ENCODE measurements at places on chromosomes 1 and 21.

GRCh38 chr1:107016376-107016978, 40.0 kb upstream of the PRMT6 start:
- no peak for DNase-seq

GRCh38 chr1:119114786-119115185, 25.7 kb downstream of the WARS2 start:
- no peak for DNase-seq

GRCh38 chr1:223242971-223243370, 99.9 kb upstream of the TLR5 start:
- DNase-seq: no peak

DNA sequence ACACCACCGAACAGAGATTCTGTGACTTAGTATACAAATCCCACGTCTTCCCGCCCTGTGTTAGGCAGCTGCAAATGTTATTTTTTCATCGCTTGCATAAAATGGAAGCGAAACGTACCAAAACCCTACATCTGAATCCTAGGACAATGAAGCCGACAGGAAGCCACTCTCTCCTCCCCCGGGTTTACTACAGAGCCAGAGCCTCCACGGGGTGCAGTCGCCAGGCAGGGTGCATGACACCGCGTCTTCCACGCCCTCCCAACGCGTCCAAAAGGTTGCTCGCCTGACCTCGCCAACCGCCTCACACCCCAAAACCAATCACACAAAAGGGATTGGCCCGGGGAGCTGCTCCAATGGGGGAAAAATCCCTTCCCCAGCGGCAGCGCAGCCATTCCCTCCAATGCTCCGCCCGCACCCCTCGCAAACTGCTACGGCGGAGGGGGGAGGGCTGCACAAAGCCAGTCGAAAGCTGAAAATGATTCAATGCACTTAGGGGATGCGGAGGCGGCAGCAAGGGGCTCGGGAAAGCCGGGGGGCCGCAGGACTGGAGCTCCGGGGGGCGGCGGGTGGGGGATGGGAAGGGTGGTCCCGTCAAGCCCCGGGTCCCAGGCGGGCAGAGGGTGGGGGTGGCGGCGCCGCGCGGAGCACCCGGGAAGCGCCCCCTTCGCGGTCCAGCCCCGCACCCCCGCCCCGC, 701 bp downstream of the CEP170 start:
- DNase-seq: no peak

- DNase-seq: no peak
These were observed 10.8 kb upstream of the TTLL10 start for GRCh38 chr1:1162597-1163537.

DNA sequence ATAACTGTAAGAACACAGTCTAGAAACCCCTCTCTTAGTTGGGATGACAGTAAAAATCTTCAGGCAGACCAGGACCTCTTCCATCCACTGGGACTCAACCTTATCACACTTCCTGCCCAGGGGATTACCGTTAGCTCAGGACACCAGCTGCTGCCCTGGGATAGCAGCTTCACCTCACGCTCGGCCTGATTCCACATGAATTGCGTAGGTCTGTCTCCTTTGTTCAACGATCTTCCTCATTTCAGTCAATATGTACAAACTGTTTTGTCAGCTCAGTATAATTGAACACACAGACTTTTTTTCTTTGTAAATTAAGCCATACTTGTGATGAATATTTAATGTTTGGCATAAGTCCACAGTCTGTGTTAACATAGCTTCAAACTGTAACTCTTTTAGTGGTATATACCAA, 290.4 kb downstream of the GRIK1 start:
- DNase-seq: no peak

DNA sequence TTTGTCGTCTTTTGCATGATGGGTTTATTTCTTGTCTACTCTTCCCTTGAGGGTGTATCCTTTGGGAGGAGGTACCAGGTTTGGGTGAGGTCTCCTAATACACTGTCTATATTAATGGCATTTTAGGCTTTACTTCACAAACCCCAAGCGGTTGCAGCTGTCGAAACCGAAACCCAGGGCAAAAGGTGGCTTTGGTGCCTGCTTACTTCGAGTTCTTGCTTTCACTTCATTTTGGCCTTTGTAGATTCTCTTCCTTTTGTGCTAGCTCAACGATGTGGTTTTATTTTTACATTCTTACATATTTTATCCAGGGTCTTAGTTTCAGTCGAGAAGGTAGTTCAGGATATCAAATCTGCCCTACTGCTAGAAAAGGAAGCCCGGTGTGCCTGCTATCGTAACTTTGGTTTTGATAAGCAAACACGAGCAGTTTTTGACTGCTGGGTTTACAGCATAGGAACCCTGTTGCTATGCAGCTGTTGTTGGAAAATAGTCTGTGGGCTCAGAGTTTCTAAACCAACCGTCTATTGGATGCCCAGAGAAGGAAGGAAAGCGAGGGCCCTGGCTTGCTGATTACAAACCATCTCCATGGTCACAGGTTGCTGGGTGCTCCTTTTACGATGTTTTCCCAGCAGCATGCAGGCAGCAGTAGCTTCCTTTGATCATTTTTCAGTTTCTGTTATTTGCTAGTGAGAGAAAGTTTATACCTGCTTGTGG, 9.8 kb upstream of the TSPAN2 start:
- DNase-seq: no peak

GRCh38 chr1:61724506-61724812, 482 bp downstream of the TM2D1 start:
- no peak for DNase-seq

DNA sequence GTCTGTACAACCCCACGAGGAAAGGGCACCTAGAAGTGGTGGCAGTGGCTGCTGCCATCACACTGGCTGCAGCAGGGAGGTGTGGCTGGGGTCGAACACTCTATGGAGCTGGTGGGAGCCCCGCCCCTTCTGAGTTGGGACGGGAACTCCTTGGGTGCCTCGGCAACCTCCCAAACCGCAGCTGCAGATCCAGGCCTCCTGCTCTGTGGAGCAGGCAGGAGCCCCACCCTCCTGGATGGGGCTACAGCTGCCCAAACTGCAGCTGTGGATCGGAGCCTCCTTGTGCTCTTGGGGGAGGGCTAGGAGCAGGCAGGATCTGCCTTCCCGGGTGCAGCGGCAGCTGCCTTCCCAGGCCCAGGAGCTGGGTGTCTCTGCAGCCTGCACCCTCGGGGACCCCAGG, 38.9 kb upstream of the TARDBP start:
- no peak for DNase-seq

- DNase-seq: no peak
These were observed 420 bp upstream of the VPS13D start for GRCh38 chr1:12229386-12229834.

DNA sequence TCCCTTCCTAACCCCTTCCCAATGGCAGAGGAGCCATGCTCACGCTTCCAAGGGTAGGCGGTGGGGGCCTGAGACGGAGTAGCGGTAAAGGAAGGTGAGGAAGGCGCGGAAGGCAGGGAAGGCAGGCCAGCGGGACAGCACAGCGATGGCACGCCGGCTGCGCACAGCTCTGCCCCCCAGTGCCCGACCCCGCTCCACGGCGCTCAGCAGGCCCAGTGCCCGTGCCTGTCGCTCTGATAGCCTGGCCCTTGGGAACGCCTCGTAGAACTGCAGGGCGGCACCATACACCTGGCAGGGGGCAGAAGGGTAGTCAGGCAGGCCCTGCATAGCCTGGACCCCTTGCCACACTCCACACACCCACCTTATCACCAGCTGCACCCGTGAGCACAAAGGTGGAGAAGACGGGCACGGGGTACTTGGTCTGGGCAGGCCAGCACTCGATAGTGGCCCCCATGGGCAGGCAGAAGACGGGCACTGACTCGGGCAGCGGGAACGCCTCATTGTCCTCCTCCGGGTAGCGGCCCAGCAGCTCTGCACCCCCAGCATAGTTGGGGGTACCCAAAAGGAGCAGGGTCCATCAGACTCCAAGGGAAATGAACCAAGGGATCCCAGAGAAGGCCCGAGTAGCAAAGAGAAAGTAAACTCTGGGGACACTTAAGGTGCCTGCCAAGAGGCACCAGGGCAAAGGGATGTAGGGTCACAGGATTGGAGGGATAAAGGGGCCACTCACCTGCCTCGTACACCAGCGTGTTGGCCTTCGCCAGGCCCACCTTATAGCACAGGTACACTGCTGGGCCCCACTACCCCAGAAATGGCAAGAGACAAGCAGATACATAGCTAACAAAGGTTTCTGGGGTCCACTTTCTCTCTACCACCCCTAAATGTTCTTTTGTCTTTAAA, 4.4 kb downstream of the DENND4B start:
- no peak for DNase-seq

DNA sequence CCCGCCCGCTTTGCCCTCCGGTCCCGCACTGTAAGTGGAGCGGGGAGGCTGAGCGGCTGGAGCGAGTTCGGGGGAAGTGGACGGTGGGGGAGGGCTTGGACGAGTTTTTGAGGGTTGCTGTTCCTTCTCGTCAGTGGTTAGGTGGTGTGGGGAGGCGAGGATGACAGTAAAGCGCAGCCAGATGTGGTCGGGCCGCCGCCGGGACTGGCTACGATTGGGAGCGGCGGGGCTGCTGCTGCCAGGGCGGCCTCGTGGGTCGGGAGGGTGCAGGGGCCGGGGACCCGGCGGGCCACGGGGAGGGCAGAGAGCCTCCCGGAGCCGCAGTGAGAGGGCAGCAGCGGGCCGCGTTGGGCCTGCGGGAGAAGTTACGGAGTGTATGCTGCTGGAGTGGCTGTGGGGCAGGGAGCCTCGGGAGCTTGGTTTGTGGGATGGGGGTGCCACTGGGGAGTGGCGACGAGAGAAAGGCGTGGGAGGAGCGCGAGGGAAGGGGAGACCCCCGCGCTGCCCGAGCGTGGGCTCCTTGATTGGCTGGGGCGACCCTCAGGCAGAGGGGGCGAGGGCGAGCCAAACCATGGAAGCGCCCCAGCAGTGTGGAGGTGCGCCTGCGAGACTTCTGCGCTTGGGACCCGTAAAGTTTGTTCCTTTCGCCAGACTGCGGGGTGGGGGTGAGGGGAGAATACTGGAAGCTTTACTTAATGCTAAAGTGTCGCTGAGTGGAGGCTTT, 2.1 kb downstream of the ADGRL2 start:
- DNase-seq: no peak

DNA sequence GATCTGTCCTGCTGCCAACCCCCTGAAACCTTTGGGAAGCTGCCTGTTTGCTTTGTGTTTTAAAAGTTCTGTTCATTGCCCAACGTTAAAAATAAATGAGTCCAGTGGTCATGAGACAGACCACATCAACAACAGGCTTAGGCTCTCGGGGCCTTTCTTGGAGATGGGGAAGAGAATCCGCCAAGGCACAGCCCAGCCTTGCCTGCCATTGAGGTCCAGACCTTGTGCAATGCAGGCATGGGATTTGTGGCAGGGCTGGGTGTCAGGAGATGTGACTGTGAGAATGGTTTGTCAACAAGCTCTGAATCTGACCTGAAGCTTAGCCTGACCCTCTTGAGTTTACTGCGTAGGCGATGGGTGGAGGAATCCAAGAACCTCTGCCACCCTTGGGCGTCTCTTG, 4.2 kb downstream of the SPSB1 start:
- no peak for DNase-seq

DNA sequence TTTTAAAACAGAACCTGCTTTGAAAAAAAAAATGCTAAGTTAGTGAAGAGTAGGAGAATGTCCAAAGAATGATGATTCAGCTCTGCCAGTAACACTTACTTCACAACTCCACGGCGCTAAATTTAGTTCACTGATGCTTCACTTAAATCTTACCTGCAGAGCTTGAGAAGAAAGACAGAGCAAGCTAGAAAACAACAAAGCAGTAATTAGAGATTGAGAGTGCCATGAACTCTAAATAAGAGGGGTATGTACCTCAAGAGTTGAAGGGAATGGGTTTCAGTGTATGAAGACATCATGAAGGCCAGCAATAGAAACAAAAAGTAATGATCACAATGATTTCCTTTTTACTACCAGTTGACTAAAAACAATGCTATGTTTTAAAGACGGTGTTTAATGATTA, 32.8 kb downstream of the EPRS1 start:
- no peak for DNase-seq

DNA sequence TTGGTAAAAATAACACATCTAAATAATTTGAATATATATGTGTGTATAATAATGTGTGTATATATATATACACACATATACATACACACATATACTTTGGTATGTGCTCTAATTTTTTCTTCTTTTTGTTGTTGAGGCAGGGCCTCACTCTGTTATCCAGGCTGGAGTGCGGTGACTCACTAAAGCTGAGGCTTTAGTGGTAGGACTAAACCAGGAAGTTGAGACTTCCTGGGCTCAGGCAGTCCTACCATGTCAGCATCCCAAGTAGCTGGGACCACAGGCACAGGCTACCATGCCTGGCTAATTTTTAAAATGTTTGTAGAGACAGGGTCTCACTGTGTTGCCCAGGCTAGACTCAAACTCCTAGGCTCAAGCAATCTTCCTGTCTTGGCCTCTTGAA, 46.7 kb upstream of the CXADR start:
- DNase-seq: peak; percentile 24

DNA sequence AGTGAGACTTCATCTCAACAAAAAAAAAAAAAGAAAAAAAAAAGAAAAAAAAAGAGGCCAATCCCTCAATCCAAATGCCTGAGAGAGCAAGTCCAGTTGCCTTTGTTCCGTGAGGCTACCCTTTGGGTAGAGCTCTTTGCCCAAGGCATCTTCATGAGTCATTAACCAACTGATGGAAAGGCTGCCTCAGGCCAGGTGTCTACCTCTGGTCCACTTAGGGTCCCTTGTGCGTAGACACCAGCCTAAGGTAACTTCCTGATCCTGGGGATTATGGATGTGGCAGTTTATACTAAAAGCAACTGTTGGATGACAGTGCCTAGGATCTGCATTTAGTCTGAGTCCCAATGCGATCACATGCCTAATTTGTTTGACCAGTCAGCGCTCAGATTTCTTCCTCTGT, 20.7 kb upstream of the ZNF326 start:
- DNase-seq: no peak

DNA sequence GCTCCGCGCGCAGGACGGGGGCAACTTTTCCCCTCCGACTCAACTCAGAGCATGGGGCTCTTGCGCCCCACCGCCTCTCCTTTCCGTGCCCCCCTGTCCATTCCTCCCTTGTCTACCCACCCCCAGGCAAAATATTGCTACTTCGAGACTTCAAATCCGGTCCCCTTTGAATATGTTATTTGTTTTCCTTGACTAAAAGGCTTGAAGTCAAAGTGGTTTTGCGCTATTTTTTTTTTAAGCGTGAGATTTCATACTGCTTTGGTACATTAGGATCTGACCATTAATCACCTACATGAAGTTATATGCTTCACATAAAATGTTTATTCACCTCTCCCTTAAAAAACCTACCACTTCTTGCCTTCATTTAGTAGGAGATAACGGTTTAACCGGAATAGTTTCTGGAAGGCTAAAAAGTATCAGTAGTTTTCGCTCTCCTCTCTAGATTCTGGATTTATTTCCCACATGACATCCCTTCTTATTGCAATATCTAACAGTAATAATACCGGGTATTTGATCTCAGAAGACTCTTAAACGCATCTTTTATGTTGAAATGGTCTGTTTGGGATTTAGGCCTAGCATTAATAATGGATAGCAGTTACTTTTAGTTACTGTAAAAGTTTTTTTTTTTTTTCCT, 1.6 kb downstream of the NFIA start:
- no peak for DNase-seq

- DNase-seq: no peak
These were observed 29.4 kb upstream of the KCNJ15 start for GRCh38 chr21:38227401-38227800.

Measured in astrocyte of the cerebellum (primary cell).